ENCODE measurements at places on chromosomes 1 and 21.

DNA sequence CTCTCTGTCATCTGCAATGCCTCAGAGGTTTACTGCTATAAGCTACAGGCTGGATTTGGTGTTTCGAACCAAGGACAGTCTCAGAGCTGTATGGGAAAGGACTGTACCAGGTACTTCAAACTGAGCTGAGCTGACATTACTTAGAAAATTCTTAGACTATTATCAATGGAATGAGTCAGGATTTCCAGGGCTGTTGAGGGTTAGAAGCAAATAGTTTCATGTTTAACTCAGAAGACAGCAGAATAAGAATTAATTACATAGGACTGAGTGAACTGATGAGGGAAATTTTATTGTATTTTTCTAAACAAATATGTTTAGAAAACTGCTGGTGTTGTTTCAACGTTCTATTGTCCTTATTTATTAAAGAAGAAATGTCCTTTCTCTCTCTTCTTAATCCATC, 74.3 kb upstream of the CAPZB start:
- no peak for DNase-seq

GRCh38 chr1:90357995-90358394, 359.1 kb downstream of the BARHL2 start:
- DNase-seq, result no peak

- DNase-seq, result no peak
Observed at GRCh38 chr1:99681583-99681982, 35.7 kb downstream of the PALMD start.

- peak; percentile 81 for DNase-seq
Observed at GRCh38 chr1:99969729-99970621, at the start of gene SLC35A3. Gene SLC35A3, plus strand, starts transcription at chr1:99969996. Its CDS starts 23,559 bp downstream, at chr1:99993555.

GRCh38 chr1:28343405-28343804, 14.6 kb downstream of the MED18 start:
- DNase-seq, result no peak

GRCh38 chr21:41589131-41589530, 81.2 kb upstream of the TMPRSS2 start:
- no peak for DNase-seq

- no peak for DNase-seq
Observed at GRCh38 chr1:96387785-96388184, 333.8 kb upstream of the PTBP2 start.

GRCh38 chr1:20185834-20186782, at the start of the genes PLA2G2C and UBXN10:
Gene PLA2G2C, minus strand, starts transcription at chr1:20186518. Its CDS starts 9,155 bp downstream, at chr1:20177363.
Gene UBXN10, plus strand, starts transcription at chr1:20186096. Its CDS starts 4,466 bp downstream, at chr1:20190562.
- DNase-seq, result peak; percentile 77

DNA sequence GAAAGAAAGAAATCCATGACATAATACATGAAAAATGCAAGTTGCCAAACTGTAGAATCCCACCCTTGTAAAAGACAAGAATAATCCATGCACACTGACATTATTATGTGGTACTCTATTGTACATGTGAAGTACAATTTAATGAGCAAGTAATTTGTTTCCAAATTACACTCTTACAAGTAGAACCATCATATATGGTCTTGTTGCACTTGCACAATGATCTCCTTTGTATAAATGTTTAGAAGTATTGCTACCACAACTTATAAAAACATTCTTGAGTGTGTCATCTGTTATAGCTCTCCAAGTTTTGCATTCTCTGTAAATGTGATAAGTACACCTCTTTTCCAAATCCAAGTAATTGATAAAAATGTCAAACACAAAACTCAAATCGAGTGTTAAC, 29.1 kb upstream of the ZNF281 start:
- no peak for DNase-seq

GRCh38 chr21:39489380-39489924, 37.7 kb downstream of the SH3BGR start:
- DNase-seq, result no peak

GRCh38 chr1:4736254-4736653, 81.8 kb downstream of the AJAP1 start:
- DNase-seq, result no peak

DNA sequence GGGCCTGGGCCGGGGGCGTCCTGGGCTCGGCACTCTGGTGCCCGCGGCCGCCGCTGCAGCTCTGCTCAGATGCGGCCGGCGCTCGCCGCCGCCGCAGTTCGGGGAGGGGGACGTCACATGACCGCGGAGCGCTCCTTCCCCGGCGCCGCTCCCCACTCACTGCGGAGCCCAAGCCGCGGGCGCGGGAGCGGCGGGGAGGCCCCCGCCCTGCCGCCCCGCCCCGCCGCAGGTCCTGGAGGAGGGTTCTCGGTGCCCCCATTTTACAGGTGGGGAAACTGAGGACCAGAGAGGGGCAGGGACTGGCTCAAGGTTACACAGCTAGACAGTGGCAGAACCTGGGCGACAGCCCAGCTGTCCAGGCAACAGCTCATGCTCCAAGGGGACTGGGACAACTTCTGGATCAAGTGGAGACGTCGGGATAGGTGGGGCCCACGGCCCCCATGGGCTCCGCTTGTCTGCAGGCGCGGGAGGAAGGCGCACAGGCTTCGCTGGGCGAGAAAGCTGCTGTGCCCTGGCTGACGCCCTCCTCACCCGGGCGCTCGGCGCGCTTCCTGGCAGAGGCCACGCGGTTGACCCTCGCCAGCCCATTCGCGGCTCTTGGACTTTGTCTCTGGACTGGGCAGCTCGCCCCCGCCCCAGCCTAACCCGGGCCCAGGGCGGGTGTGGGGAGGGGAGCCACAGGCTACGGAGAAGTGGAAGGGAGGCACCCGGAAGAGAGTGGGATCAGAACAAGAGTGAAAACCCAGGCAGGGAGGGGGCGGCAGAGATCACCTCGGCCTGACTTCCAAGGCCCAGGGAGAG, at the start of gene RAP1GAP:
TSS of gene RAP1GAP (minus strand) at position 100 of the 801 bp plus-strand sequence. CDS start 49,325 bp downstream, outside the sequence.
- DNase-seq, result no peak

GRCh38 chr1:110495926-110496600, 22.9 kb downstream of the KCNA10 start:
- peak; percentile 74 for DNase-seq

DNA sequence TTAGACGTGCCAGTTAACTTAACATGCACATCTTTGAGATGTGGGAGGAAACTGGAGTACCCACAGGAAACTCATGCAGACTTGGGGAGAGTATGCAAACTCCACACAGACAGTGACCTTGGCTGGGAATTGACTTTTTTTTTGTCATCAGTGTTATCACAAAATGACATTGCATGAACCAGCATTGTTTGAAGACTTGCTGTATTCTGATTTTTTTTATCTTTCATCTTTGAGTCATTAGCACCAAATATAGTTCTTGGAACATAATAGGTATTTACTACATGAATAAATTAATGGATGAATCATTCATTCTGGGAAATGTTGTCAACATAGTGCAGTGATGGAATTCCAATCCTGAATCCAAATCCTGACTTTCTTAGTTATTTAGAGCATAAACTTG, 77.0 kb downstream of the ATF6 start:
- DNase-seq, result no peak
